ENCODE measurements at places on chromosomes 5 and 9.
A peak's percentile ranks its signal among the peaks of the same experiment; 100 is the strongest.

DNA sequence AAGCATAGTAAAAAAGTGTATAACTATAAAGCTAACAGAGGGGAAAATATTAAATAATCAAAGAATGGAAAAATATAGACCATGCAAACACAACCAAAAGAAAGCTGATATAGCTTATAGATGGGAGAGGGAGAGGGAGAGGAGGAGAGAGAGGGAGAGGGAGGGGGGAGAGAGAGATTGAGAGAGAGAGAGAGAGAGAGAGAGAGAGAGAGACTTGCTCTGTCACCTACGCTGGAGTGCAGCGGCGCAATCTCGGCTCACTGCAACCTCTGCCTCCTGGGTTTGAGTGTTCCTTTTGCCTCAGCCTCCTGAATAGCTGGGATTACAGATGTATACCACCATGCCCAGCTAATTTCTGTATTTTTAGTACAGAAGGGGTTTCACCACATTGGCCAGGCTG is 110.6 kb downstream of the RAPGEF6 start:
- H3K27me3 ChIP-seq, result no peaks in the 10 kb centered on the region
- H3K4me1 ChIP-seq, result no peaks in the 10 kb centered on the region

- no peak for DNase-seq
- H3K27me3 ChIP-seq, result no peaks in the 10 kb centered on the region
Measured at GRCh38 chr5:116358015-116358523, 216.6 kb downstream of the SEMA6A start.

GRCh38 chr5:112529525-112529924 is 110.4 kb upstream of the EPB41L4A start:
- no peaks in the 10 kb centered on the region for H3K36me3 ChIP-seq
- no peak overlapping the region for H3K27ac ChIP-seq
- DNase-seq, result peak; percentile 7

DNA sequence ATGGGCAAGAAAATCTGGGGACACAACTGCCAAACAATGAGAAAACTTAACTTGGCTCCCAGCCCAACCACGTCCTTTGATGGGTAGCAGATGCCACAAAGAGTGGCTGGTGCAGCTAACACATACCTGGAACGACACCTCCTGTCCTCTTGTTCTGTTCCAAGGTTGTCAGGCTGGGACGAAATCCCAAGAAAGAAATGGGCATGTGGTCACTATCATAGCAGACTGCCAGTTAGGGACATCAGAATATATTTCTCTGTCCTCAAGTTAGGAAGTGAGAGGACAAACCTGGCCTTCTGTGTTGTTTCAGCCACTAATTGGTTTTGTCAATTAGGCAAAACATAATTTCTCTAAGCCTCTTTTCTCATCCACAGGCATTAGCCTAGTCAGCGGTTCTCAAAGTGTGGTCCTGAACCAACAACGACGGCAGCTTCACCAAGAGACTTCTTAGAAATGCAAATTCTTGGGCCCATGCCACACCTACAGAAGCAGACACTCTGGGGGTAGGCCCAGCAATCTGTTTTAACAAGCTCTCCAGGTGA is 63.4 kb downstream of the RAPGEF1 start:
- peak overlapping the region; percentile 95 for H3K27ac ChIP-seq
- H3K27me3 ChIP-seq, result no peaks in the 10 kb centered on the region
- H3K36me3 ChIP-seq, result no peaks in the 10 kb centered on the region
- no peak overlapping the region for H3K4me3 ChIP-seq
- no peak for DNase-seq
- H3K4me1 ChIP-seq, result peaks cover 66% of the 10 kb centered on the region

GRCh38 chr5:34977934-34978613 is 48.7 kb downstream of the DNAJC21 start:
- no peak for DNase-seq
- peaks cover 2% of the 10 kb centered on the region for H3K27me3 ChIP-seq
- no peak overlapping the region for H3K4me3 ChIP-seq
- H3K4me1 ChIP-seq, result no peaks in the 10 kb centered on the region

- H3K4me1 ChIP-seq, result no peaks in the 10 kb centered on the region
- no peak overlapping the region for H3K27ac ChIP-seq
- no peak for DNase-seq
Measured at GRCh38 chr9:12425878-12426864, 267.0 kb upstream of the TYRP1 start.

- H3K4me3 ChIP-seq, result no peak overlapping the region
- no peaks in the 10 kb centered on the region for H3K4me1 ChIP-seq
- no peak for DNase-seq
- no peaks in the 10 kb centered on the region for H3K36me3 ChIP-seq
- no peak overlapping the region for H3K27ac ChIP-seq
- no peaks in the 10 kb centered on the region for H3K27me3 ChIP-seq
Measured at GRCh38 chr5:180623844-180624243, 25.6 kb downstream of the FLT4 start.
